ENCODE measurements at places on chromosomes 1 and 21.

GRCh38 chr1:96634883-96635282 lies 86.7 kb upstream of the PTBP2 start:
- DNase-seq = no peak

- DNase-seq = no peak
Measured at GRCh38 chr1:203216274-203217138, 13.0 kb downstream of the CHIT1 start.

- no peak for DNase-seq
Measured at GRCh38 chr1:235079443-235080296, 49.0 kb downstream of the TOMM20 start.

DNA sequence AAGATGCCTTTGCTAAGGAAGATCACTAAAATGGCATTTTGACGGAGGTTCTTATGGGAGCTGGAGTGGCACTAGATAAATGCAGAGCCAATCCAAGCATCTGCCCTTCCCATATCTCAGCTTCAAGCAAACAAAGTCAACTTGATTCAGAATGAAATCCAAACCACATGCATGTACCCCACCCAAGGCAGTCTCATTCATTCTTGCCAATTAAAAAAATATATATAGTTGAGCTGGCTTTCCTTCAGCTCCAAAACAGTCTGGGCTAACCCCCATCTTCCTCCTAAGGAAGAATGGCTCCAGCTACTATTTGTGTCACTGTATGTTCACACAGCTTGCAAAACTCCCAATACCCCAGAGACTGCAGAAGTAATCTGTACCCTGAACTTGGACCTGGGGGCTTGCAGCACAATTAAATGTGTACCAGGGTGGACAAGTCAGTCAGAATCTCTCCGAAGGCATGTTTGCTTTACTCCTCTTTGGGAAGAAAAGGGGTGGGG lies 35.4 kb downstream of the GPR3 start:
- DNase-seq = peak; percentile 52

GRCh38 chr1:235673981-235674380 lies 24.4 kb upstream of the GNG4 start:
- no peak for DNase-seq
